Memory B cell (primary cell): ENCODE measurements at places on chromosomes 5 and 9.

DNA sequence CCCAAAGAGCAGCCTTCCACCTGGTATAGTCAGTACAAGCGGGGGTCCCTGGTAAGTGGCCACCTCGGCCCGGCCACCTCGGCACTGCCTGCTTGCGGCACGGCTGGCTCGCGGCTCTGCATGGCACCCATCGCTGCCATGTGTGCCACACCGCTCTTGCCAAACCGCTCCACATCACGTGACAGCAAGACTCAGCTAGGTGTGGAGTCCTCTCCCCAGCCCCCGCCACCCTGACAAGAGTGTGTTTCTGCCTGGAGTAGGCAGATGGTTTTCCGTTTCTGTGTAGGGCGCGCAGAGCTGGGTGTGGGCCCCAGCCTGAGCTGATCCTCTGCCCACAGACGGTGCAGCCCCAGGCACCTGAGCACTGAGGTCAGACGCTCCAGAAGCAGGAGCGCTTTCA is 50.5 kb upstream of the FCN2 start:
- no peak for DNase-seq

DNA sequence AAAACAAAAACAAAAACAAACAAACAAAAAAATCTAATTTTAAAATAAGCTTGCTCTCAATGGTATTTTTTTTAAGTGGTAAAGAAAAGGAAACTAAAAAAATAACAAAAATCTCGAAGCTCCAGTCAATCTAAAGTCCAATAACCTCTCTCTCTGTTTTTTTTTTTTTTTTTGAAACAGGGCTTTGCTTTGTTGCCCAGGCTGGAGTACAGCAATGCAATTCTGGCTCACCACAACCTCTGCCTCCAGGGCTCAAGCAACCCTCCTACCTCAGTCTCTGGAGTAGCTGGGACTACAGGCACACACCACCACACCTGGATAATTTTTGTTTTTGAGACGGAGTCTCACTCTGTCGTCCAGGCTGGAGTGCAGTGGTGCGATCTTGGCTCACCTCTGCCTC is 25.9 kb upstream of the GLDC start:
- DNase-seq: no peak

DNA sequence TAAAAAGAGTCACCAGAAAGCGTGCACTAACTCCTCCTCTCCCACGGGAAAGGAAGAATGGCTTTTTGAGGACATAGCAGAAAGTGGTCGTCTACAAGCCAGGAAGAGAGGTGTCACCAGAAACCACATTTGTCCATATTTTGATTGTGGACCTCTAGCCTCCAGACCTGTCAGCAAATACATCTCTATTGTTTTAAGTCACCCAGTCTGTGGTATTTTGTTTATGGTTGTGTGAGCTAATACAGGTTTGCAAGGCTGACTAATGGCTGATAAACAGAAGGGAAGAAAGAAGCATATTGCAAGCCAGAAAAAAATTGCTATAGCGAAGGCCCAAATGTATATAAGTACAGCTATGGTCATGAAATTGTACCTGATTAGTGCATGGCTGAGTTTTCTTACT is 21.4 kb downstream of the WDR70 start:
- DNase-seq: no peak

DNA sequence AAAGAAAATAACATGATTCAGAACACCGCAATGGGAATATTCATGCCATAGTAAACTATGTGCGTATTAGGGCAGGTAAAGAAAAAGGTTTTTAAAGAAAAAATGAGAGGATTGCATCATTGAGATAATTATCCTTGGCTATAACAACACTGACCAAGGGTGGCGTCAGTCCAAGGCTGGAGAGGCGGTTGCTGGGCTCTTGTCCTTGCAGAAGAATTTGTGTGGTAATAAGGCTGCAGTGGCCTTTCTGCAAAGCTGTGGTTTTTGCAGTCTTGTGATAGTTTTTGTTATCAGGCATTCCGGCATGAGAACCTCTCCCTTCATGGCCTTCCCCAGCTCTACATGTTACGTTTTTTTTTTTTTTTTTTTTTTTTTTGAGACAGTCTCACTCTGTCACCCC is 14.0 kb downstream of the BOD1 start:
- no peak for DNase-seq

DNA sequence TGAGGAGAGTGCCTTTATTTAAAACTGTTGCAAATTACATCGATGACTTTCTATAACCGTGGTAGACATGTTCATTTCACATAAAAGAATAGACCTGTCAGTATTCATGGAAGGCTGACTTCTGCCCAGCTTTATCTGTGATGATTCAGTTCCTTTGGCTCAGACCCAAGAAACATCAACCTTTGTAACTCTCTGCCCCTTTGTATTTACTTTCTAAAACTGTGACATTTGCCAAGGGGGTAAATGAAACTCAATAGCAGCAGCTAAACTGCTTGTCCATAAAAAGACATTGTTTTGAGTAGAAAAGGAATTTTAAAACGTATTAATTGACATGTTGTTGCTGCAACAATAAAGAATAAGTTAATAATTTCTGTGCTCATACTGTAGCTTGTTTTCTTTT is 137.8 kb upstream of the ANKH start:
- DNase-seq: no peak

DNA sequence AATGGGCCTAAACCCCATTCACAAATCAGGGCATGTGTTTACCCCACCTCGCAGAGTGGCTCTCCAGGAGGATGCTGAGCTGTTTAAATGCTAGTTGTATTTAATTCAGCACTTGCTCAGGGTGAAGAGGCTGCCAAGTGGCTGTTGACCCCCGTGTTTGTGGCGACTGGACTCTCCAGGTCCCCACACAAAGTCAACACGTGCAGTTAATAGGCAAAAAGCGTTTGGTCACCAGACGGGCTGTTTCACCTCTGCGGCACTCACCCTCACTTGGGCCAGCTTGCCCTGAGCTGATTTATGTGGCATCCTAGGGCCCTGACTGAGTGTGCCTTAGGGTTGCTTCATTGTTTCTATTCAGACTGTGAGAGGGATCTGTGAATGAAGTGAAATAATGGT is 152.3 kb downstream of the GAS1 start:
- DNase-seq: no peak

- no peak for DNase-seq
These were observed 108.2 kb upstream of the TBC1D2 start for GRCh38 chr9:98363644-98364043.

DNA sequence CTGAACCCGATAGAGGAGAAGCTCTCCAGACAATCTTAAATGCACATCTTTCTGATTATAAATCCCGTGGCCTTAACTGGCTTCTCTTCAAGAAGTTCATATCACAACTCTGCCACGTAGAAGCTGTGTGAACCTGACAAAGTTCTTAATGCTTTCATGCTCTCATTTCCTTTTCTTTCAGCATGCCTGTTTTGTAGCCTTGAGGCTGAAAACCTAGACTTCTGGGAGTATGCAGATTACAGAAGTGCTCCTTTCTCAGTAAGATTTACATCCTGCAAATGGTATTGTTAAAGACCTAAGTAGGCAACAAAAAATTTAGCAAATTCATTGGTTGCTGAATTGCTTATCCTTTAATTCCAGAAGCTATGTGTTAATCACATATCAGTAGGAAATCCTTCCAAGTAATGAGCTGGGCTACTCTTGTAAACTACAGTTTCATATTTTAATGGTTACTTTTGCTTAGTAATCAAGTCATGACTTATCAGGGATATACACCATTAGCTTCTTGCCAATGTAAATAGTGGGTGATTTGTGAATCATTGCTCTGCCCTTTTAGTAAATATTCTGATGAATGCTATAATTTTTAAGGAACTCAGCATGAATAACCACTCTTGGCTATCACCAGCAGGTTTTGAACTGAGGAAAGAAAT is 334.7 kb downstream of the FBXL7 start:
- no peak for DNase-seq

- DNase-seq: no peak
These were observed 120.7 kb downstream of the DOCK8 start for GRCh38 chr9:335373-335772.

GRCh38 chr5:107289030-107289714 is 381.6 kb downstream of the EFNA5 start:
- no peak for DNase-seq

- no peak for DNase-seq
These were observed 191.2 kb downstream of the TRPM6 start for GRCh38 chr9:74696520-74696919.

DNA sequence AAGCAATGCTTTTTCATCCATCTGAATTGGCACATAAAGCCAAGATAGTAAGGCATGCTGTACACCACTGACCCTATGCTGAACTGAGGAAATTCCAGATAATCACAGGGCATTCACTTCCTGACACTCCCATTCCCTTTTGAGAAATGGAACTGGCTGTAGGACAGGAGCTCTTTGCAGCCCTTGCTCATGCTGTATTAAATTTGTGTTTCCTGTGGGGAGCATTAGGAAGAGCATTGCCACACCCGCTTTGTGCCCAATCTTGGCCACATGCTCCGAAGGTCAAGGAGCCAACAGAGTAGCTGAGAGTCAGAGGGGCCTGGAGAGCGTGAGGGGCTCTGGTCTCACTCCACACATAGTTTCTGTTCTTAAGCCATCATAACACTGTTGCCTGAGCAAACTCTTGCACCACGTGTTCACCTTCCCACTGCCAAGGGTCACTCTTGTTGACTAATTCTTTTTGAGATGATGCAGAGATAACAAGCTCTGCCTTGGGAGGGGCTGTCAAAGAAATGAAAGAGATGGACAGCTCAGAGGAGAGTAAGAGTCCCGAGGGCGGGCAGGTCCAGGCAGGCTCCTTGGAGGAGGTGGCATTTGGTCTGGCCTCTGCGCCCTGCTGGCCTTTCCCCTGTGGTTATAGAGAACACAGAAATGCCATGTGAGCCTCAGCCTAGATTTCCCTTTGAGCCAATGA is 31.7 kb upstream of the ARAP3 start:
- DNase-seq: no peak

DNA sequence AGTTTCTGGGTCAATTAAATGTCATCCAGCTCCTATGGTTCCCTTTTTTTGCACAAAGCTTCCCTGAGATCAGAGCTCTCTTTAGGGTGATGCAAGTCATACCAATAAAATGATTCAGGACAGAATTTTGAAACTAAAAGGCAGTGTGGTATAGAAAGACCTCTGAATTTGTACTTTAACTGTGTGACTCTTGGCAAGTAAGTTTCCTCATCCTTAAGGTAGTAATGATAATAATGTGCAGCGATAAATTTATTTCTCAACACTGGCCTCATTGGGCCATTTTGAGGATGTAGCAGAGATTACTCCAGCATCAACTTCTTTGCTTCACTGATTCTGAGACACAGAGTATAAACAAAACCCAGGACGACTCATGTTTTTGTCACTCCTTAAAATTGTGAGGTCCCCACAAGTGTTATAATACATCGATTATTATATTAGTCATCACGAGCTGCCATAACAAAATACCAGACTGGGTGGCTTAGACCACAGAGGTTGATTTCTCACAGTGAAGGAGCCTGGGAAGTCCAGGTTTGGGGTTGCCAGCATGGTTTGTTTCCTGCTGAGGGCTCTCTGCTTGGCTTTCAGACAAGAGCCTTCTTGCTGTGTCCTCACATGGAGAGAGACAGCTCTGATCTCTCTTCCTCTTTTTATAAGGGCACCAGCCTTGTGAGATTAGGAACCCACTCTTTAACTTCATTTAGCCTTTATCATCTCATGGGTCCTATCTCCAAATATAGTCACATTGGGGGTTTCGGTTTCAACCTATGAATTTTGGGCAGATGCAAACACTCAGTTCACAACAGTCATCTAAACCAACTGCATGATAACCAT is 293.0 kb downstream of the ZNF608 start:
- peak; percentile 34 for DNase-seq

DNA sequence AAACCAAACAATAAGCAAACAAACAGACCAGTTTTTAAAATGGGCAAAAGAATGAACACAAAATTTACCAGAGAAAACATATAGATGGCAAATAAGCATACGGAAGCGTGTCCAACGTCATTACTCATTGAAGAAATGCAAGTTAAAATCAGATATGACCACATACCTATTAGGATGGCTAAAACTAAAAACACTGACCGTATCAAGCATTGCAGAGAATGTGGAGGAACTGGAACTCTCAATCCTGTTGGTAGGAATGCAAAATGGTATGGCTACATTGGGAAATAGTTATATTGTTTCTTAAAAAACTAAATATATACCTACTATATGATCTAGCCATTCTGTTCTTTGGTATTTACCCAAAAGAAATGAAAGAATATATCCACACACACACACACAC is 129.4 kb upstream of the ACO1 start:
- no peak for DNase-seq

DNA sequence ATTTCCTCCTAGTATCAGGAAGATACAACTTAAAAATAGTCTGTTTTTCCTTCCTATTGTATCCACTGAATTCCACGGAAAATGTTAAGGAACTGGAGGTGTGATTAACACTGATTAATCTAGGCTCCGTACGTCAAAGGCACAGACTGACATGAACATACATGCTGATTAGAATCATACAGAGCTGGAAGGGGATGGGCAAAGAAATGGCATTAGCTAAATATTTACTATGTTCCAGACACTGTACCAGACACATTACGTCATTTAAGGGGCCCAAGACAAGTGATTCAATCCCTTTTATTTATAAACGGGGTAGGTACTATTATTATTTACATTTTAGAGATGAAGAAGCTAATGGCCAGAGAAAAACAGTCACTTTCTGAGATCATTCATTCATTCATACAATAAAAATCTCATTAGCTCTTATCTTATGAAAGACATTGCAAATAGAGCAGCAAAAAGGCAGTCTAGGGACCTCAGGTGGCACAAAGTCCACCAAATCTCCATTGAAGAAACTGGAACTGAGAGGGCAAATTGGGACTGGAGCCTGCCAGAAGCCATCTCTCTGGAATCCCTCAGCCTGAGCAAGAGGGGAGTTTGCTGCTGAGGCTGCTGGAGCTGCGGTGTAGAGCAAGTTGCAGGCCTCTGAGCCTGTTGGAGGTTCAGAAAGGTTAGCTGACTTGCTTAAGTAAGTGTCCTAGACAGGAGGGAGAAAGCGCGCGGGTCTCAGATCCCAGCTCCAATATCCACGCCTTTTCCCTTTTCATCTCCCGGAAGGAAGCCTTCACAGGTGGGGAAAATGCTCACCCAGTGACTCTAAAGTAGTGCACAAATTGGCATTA is 1.6 kb upstream of the TGFBR1 start:
- DNase-seq: no peak

- DNase-seq: no peak
These were observed 8.8 kb upstream of the DBH start for GRCh38 chr9:133627341-133627740.

DNA sequence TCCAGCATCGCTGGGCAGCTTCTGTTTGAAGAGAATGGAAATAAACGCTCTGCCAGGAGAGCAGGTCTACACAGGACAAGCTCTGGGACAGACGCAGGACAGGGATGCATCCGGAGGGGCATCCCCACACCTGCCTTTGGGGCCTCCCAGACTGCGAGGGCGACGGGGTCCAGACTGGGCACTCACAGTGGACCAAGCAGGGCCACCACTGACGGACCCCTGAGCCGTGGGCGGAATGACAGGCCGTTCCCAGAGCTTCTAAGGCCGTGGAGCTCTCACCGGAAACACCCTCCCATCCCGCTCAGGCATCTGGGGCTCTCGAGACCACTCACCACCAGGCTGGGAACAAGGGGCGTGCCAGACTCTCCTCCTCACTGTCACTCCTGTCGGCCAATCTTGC is 10.5 kb upstream of the TMEM250 start:
- no peak for DNase-seq
